ENCODE measurements at places on chromosomes 13 and 19.

DNA sequence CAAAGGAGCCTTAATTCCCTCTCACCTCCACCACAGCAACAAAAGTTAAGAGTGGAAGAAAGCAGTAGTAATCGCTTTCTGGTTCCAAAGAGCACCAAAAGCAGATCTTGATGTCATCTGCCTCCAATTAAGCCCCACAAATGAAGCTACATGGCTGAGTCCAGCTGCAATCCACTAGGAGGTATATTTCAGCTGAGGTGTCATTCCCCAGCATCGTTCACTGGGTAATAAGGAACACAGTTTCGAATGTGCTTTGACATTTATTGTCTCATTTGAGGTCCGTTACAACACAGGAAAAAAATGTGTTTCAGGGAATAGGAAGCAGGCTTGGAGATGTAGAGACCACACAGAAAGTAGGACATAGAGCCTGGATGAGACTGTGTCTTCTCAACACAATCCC, 190.4 kb downstream of the DCLK1 start:
- no peak for DNase-seq

- DNase-seq = peak; percentile 27
Observed at GRCh38 chr19:49691243-49692146, 579 bp downstream of the CPT1C start.

DNA sequence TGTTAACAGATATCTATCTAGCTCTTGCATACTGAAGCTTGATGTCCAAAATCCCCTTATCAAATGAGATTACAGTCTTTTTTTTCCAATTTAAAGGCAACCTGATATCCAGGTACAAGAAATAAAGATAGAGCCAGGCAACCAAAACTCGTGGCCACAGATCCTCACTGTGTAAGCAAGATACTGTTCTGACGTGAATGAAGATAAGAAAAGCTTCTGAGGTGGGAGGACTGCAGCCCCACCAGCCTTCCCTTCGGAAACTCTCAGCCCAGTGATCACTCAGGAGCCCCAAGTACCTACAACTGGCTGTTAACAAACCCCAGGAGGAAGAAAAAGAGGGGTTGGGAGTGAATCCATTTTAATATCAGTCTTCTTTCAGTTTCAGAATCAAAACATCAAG, 191.6 kb downstream of the EFNB2 start:
- no peak for DNase-seq

DNA sequence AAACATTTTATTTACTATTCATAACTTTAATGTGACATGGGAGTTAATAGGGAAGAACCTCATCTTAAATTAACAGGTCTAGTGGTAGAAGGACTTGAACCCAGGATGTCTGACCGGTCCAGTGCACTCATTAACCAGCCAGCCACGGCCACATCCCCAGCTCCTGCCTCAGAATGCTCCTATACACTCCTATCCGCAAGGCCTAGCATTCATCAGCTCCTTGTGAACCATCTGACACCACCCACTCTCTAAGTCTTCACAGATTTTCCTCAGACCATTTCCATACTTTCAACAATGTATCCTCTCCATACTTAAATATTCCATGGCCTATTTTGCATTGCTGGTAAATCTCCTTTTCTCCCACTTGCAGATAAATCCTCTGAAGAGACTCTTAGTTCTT, 98.3 kb downstream of the KLF12 start:
- no peak for DNase-seq

- no peak for DNase-seq
Observed at GRCh38 chr13:99829161-99829560, 142.4 kb downstream of the ZIC5 start.

- DNase-seq = no peak
Observed at GRCh38 chr19:6532244-6532999, 1.6 kb downstream of the TNFSF9 start.

DNA sequence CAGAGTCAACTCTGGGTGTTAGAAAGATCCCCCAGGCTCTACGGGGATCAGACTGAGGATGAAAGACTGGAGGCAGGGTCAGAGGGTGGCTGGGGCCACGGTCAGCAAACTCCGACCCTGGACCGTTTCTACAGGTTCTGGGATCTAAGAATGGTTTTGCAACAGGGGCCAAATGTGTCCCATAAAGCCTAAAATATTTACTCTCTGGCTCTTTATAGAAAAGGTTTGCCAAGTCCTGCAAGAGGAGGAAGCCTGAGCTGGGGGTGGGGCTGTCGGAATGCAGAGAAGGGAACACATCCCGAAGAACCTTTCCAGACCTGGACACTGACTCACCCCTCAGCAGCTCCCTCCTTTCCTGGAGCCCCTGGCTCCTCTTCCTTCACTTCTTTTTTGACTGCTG, 20.7 kb downstream of the LIG1 start:
- no peak for DNase-seq

GRCh38 chr19:8370176-8371010, 6.4 kb downstream of the ANGPTL4 start:
- no peak for DNase-seq

DNA sequence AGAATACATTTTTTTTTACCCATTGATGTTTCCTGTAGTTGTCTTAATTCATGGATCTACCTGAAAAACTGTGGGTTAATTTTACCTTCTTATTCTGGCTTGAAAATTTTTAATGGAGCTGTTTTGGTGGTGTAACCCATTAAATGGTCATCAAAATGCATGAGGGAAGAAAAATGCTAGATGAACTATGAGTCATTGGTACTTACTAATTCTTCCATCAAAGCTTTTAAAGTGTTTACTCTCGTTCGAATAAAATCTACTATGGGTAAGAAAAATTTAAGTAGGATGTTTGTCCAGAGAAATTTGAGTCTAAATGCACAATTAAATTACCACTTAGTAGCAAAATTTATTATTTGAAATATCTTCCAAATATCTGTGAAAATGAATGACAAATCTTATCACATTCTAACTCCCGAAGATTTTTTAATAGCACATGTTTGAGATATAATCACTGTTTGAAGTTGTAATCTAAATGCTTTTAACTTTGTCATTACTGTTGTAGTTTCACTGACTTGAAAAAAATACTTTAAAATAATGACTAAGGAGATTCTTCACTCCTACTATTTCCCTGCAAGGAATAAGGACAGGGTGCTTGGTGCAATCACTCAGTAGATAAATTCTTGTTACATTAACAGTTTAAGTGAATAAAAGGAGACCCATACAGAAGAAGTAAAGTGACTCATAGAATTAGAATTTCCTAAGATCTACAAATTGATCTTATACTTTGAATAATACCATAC, 437.7 kb downstream of the IRS2 start:
- no peak for DNase-seq

- DNase-seq = no peak
Observed at GRCh38 chr13:103656311-103656710, 590.1 kb upstream of the SLC10A2 start.

DNA sequence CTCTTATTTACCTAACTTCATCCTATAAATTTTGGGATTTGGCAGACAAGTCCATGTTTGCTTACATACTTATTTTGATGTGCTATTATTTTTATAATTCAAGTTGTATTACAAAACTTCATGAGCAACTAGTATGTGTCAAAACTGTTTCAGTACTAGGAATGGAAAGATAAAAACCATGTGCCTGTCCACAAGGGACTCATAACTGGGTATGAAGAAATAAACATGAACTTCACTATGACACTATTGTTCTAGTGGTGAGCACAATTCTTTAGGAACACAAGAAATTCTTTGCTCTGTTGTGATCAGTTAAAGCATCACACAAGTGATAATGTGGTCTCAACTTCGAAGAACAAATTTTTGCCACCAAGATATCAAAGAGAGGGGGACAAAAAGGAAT, 97.5 kb upstream of the FBXL3 start:
- no peak for DNase-seq

DNA sequence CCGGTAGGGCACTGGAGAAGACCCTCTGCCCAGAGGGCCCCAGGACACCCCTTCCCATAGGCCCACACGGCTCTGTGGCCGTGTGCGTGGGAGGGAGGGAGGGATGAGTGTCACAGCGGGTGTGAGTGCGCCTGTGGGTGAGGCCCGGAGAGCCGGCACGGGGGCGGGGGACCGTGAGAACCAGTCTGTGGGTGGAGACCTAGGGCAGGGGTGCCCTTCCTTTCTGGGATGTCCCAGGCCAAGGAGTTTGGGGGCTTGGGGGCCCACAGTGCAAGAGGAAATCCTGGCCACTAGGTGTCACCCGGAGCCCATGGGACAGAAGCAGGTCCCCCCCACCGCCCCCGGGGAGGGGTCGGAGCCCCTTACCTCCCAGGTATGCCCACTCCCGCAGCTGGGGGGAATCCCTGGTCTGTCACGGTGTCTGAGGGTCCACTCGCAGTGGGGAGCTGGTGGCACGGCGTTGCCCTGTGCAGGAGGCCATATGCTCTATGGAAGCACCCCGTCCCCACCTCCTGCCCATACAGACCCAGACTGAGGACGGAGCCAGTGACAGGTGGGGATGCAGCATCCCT, 16.0 kb upstream of the SLC7A10 start:
- DNase-seq = peak; percentile 18

GRCh38 chr13:31722673-31723072, 16.7 kb upstream of the RXFP2 start:
- DNase-seq = no peak

GRCh38 chr13:37211487-37211886, 106.0 kb upstream of the CSNK1A1L start:
- DNase-seq = no peak

DNA sequence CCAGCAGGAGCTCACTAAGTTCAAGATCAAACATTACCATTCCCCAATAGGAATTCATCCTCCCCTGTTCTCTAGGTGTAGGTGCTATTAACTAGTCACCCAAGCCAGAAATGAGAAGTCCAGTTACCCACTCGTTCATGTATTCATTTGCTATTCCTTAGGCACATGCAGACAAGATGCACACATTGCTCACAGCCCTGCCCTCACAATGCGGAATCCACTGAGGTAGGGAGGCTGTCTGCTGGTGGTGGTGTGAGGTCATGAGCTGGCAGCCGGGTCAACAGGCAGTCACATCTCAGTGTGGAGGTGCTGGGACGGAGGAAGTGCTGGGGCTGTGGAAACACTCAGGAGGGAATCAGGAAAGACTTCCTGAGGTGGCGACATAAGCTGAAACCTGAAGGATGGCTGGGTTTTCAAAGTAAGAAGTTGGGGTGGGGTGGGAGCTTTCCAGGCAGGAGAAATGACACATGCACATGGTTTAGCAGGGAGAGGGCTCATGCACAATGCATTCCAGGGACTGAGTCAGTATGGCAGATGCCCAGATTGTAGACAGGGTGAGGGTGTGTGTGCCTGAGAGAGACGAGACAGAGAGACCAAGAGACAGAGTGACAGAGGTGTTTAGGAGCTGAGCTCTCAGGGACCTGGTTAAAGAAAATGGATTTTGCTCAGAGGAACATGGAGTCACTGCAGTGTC, 117.6 kb downstream of the USP12 start:
- no peak for DNase-seq

GRCh38 chr19:4113398-4114088, 10.4 kb downstream of the MAP2K2 start:
- no peak for DNase-seq

DNA sequence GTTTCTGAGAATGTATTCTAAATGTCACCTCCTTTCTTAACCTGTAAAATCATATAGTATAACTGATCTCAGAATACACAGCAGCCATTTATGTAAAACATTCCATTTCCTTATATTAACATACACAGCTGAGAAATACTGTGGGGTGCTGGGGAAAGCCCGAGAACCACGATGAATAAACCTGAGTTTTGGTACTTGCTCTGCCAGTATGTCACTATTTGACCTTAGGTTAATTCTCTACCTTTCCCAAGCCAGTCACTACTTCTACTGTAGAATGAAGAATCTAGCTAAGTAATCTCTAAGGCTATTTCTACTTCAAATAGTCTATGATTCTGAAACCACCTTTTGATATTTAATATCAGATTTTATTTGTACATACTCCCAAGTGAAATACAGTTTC, 173.7 kb downstream of the TBC1D4 start:
- no peak for DNase-seq

- no peak for DNase-seq
Observed at GRCh38 chr19:39106194-39106593, 19.4 kb upstream of the PAK4 start.

DNA sequence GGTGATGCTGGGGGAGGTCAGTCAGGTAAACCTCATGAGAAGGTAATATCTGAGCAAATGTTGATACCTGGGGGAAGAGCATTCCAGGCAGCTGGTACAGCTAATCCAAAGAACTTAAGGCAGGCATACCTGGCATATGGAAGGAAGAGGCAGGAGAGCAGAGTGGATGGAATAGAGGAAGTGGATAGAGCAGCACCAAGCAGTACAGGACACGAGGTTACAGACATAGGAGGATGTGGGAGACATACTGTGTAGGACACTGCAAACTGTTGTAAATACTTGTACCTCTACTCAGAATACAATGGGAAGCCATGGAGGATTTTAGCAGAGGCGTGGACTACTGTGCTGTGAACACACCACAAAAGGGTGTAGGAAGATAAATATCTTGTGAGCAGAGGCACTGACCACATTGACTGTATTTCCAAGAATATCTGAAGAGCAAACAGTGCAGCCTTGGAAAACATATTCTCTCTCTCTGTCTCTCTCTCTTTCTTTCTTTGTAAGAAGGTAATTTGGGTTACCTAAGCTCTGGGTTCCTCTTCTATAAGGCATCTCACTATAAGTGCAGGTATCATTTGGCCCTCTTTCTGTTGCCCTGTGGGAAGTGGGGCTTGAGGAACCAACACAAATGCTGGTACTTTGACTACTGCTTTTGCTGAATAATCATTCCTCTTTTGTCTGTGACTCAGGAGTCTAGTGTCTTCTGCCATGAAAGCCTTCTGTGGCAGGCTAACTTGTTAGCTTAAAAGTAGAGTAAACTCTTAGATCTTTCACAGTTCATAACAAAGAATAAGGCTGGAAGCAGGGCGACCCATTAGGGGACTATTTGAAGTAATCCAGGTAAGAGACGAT, 238.0 kb downstream of the VWA8 start:
- DNase-seq = no peak

DNA sequence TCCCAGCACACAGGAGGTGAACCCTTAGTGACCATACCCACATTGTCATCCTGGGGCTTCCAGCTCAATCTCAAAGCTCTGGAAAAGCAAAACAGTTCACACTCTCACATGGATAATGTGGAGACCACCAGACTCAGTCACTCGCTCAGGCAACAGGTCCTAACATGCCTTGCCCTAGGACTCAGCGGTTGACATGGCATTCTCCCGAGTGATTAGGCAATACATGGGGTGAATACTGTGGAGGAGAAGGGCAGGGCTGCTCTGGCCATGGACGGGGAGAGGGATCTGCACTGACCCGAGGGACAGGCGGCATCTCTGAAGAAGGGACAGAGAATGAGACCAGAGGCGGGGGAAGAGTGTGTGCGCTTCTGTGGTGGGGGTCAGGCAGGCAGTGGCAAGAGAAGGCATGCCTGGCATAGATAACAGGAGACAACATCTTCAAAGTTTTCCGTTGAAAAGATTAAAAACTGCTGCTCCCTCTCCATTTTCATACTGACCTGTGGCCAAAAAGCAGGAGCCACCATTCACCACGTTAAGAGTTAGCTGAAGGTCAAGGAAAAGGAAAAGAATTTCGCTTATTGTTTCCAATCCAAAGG, 44.5 kb upstream of the EPHX3 start:
- DNase-seq = no peak

All from activated CD4-positive, alpha-beta T cell treated with anti-CD3 and anti-CD28 coated beads, Interleukin-2, amount 50 U/mL, for 16 hours (primary cell).